Neuronal stem cell (in vitro differentiated cells): ENCODE measurements at places on chromosomes 16 and 17.

- H3K4me3 ChIP-seq = no peak overlapping the region
- H3K27ac ChIP-seq = no peak overlapping the region
- no peak for DNase-seq
- peaks cover 3% of the 10 kb centered on the region for H3K27me3 ChIP-seq
- H3K36me3 ChIP-seq = no peaks in the 10 kb centered on the region
Measured at GRCh38 chr17:12605222-12605621, 60.5 kb upstream of the MYOCD start.

GRCh38 chr17:51354936-51355335 is 94.6 kb downstream of the UTP18 start:
- no peak for DNase-seq
- H3K4me1 ChIP-seq = no peaks in the 10 kb centered on the region
- no peak overlapping the region for H3K4me3 ChIP-seq
- H3K27ac ChIP-seq = no peak overlapping the region
- H3K36me3 ChIP-seq = no peaks in the 10 kb centered on the region

DNA sequence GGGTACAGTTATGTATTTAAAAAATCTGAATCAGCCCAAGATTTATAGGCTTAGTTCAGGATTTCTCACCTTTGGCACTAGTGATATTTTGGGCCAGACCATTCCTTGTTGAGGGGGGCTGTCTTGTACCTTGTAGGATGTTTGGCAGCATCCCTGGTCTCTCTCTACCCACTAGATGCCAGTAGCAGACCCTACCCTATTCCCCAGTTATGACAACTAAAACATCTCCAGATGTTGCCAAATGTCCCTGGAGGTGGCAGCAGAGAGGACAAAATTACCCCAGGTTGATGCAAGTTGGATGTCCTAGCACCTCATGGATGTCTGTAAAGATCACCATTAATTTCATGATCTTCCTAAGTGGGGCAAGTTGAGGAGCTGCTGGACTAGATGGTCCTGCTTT is 45.8 kb downstream of the SYT17 start:
- no peak for DNase-seq
- no peaks in the 10 kb centered on the region for H3K36me3 ChIP-seq
- no peaks in the 10 kb centered on the region for H3K27me3 ChIP-seq
- H3K4me1 ChIP-seq = peaks cover 4% of the 10 kb centered on the region

DNA sequence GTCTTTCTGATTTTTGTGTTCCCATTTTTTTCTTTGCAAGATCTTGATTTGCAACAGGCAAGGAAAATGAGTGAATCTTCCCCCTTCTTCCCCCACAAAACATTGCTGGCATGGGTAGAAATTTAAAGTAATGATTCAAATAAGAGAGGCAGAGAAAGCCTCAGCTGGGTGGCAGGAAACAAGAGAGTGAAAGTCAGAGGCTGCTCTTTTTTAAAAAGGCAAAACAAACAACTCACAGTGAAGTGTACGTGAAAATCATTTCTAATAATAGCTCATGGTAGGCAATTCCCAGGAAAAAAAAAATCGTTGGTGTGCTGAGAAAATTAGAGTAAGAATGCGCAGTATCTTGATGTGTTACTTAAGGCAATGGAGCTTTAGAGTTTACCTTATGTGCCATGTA is 229.5 kb downstream of the FTO start:
- no peak for DNase-seq
- H3K4me1 ChIP-seq = peaks cover 35% of the 10 kb centered on the region
- H3K4me3 ChIP-seq = no peak overlapping the region
- peaks cover 13% of the 10 kb centered on the region for H3K27me3 ChIP-seq

- peaks cover 2% of the 10 kb centered on the region for H3K36me3 ChIP-seq
- H3K27ac ChIP-seq = no peak overlapping the region
- H3K27me3 ChIP-seq = no peaks in the 10 kb centered on the region
- peaks cover 7% of the 10 kb centered on the region for H3K4me1 ChIP-seq
Measured at GRCh38 chr17:3886776-3887175, 6.1 kb downstream of the CAMKK1 start.
